ENCODE measurements at places on chromosomes 5 and 9.

DNA sequence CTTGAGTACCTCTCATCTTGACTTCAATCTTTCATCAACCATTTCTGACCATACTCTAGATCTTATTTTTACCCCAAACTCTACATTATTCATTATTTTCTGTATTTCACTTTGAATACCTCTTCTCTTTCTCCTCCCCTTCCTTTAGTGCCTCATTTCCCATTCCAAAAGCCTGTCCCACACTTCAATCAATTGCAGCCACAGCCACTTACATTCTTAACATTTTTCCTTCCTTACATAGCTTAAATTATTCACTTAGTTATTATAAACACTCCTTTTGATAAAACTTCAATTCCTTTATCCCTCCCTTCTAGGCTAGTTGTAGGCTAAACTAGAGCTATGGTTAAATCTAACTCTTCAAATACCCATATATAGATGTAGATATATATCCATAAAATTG, 344.0 kb downstream of the PRR16 start:
- no peak for DNase-seq

DNA sequence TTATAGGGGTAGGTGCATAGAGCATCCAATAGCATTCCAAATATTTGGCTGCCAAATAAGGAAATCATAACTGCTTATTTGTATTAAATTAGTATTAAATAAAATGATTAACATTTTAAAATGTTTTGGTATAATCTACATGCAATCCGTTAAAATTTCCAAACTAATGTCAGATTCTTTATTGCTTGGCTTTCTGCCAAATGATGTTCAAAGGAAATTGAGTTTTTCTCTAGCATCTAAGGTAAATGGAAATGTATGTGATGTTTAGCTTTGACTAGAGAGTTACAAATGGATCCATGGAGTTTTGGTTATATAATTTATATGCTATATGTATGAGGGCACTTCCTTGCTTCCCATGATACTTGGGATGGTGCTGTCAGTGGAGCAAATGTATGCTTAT, 121.7 kb downstream of the ZCCHC7 start:
- no peak for DNase-seq

- no peak for DNase-seq
Observed at GRCh38 chr9:125649826-125650225, 57.2 kb downstream of the MAPKAP1 start.

DNA sequence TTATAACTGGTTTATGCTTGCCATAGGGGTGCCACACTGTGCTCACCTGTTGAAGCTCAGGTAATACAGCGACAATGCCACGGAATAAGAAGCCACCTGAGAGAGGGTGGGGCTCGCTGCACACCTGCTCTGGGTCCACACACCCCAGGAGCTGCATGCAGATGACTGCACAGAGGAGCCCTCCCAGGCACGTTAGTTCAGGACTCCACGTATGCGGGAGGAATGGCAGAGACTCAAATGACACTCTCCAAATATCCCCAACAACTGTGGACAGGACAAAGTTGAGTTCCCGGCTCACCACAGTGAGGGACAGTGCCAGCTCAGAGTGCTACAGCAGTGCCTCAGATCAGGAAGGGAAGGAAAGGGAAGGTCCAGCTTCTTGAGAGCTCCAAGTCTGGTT, 5.8 kb upstream of the FCN1 start:
- DNase-seq = no peak

DNA sequence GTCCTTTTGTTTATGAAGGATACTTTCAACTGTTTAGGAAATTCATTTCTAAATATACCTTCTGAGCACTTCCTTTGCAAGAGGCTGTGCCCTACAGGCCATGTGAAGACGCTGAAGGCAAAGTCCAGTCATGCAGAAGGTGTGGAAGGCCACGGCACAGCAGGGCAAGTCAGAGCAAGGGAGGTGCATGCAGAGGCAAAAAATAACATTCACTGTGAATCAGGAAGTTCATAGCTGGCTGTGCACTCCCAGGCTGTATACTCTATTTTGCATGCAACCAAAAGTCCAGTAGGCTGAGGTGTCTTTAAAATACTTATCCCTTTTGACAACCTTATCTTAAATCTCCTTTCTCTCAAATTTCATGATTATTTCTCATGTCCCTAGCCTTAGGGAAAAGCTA, 50.3 kb downstream of the GNAQ start:
- no peak for DNase-seq

DNA sequence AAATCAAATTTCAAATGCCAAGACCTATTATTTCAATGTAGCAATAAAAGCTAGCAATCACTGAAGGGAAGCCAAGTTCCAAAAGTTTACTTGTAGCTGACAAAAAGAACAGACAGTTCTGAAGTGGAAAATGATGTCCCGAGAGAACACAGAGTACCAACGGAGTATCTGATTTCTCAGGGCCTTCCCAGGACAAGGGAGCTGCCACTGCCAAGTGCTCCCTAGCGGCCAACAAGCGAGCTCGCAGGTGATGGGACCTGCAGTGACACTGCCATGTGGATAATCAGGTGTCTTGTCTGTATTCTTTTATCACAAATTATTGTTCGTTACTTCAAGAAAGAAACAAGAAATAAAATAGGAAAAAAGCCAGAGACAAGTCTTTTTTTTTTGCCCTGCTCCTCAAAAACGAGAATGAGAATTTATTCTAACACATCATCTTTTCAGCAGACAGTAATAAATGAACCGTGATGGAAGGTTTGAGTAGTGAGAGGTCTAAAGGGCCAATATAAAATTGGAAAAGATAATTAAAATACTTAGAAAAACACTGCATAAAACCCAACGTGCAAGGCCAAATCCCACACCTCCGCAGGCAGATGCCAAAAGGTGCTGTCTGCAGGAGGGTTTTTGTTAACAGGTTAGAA, 159.4 kb downstream of the MYO10 start:
- no peak for DNase-seq

GRCh38 chr5:14744296-14745187, 80.0 kb downstream of the OTULIN start:
- DNase-seq = no peak

- no peak for DNase-seq
Observed at GRCh38 chr5:64859881-64860280, 91.2 kb downstream of the CWC27 start.

DNA sequence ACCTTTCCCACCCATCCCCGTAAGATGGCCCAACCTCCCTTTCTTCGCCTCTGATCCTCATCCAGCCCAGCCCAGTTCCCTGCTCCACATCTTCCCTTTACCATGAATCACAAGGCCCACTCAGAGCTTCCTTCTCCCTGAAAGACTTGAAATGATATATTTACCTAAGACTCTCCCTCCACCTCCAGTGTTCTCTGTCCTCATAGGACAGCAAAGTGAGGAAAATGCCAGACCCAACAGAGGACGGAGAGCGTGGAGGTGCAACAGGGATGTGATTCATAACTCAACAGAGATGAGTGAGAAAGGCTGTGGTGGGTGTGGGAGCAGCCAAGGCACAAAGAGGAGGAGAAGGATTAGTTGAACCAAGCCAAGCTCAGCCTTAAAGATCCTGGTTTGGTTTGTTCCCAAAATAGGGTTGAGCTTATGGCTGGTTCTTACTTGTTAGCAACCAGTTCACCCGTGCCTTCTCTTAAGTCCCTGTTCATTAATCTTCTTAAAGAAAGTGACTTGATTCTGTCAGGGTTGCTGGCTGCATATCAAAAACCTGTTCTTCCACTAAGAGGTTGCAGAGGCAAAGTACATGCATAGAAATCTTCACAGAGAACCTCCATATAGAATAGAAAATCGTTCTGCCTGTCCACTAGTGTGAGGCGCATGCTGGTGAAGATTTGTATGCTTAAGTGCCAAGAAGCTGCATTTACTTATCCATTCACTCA, 183.2 kb downstream of the ACTL7B start:
- DNase-seq = no peak

GRCh38 chr5:80871541-80871961, 88.6 kb upstream of the RASGRF2 start:
- DNase-seq = no peak

GRCh38 chr9:129125478-129125877, 14.3 kb downstream of the PTPA start:
- no peak for DNase-seq

DNA sequence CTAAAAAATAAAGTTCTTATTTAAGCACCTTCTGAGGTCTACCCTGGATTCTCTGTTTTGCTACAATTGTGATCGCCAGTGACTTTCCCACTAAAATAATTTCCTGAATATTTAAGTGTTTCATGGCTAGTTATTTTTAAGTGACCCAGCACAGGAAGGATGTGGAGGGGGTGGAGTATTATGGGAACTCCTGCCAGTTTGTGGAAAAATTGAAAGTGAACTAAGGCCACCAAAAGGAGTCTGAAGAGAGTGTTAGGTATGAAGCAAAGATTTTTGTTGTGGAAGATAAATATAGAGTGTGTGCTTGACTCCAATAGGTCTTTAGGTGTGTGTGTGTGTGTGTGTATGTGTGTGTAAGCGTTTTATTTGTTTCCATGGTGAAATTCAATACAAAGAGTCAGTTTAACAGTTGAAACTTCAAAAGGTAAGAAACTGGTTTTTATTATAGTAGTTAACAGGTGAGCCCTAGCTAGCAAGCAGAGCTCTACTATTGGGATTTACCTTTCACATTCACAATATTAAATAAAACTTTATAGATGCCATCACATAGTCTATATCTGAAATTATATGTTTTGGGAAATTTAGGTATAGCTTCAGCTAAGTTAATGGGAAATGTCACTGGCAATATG, 25.6 kb downstream of the RASGRF2 start:
- no peak for DNase-seq

DNA sequence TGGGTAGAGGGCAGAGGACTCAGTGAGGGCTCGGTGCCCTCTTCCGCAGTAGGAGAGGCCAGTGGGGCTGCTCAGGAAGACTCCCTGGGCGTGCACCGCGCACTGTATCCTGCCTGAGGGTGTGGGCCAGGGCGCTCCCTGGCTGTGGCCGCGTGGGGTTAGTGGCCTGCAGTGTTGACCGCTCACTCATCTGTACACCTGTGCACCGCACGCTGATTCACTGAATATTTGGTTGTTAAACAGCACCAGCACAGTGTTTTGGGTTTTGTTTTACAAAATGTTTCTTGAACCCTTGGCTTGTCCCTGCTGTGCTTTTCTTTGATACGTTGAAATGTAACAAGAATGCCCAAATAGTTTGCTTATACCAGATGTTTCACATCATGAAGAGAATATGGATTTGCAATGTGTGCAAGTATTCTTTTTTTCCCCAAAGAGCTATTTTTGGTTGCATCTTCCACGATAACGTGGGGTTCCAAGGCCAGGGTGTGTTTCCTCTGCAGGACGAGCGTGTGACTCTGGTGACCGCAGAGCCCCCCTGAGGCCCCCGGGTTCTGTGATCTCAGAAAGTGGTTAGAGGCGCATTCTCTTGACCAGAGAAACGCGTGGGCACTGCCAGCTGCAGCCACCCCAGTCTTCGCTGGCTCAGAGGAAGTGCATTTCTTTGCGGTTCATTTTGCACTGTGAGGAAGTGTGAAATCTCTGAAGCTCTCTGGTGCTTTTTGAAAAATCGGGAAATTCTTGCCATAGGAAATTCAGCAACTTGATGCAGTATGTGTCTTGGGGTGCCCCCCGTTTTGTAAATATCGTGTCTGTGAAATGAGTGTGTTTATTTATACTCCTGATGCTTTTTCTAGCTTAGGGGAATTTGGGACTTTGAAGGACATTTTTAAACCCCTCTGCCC, 46.9 kb downstream of the AHRR start:
- DNase-seq = no peak

- DNase-seq = no peak
Observed at GRCh38 chr9:115596746-115597080, 478.8 kb upstream of the TNC start.

DNA sequence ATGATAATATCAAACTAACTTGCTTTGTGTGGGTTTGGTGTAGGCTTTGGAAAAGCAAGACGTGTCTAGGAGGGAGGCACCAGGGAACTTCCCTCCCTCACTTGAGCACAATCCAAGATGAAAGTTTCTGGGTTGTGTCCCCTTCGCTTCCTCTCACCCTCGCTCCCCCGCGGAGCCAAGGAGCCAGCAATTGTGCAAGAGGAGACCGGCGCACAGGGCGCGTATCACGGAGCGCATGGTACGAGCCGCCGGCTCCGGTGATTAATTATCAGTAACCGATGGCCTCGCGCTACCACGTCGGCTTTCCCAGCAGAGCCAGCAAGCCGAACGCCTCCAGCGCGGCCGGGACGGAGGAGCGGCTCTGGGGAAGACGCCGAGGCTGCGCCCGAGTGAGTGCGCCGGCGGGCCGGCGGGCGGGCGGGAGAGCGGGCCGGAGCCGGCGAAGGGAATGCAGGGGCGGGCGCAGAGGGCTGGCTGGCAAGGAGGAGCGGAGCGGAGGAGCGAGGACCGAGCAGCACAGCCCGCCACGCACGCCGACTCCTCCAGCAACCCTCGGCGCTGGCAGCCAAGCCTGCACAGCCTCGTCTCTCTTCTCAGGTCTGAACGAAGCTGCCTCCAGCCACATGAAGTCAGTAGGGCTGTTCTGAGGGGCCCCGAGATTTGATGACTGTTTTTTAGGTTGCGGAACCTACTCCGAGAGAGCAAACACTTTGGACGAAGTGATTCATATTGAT, 143.6 kb downstream of the BNC2 start:
- DNase-seq = no peak

- no peak for DNase-seq
Observed at GRCh38 chr9:3330792-3331420, 194.9 kb downstream of the RFX3 start.

GRCh38 chr5:89125372-89125771, 242.4 kb upstream of the MEF2C start:
- no peak for DNase-seq

DNA sequence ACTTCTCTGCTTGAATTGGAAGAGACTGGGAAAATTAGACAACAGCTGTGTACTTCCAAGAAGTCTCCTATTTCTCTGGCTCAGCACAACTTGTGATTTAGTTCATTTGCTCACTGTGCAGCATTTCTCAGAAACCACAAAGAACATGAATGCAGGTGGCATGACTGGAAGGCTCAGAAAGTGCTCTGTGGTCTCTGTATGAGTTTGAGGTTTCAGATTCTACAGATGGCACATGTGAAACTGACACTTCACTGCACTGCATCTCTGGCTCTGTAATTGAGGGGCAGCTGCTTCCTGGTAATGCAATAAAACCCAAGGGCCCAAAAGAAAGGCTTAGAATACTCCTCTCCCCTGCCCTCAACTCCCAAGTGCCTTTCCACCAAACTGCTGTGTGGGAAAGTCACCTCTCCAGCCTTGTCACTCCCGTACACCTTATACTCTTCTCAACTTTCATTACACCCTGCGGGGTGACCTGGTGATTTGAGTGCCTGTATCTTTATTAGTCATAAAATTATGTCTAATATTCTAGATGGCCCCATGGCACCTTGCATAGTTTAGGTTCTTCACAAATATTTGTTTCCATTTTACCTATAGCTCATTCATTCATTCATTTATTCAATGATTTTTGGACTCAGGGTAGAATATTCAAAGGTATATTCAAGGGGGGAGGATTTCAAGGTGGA, 82.5 kb downstream of the ESM1 start:
- no peak for DNase-seq

DNA sequence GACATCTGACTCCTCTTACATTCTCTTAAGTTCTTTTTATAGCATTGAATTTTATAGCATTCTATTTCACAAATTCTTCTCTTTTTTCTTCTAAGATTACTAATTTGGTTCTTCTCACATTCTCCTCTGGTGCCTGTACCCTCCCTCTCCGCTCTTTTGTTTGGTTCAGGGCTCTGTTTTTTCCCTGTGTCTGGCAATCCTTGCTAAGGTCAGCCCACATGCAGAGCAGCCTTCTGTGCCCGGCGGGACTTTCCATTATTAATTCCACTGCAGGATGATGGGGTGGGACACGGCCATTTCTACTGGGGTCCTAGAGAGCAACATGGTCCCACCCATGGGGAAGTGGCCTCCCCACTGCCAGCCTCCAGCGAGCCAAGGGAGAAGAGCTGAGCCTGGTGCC, 9.8 kb upstream of the TRAF2 start:
- no peak for DNase-seq

GRCh38 chr9:123338710-123339665, 17.0 kb upstream of the CRB2 start:
- no peak for DNase-seq

All from GM12892 (cell line).